Fibroblast of lung (primary cell): ENCODE measurements at places on chromosomes 6 and 20. TPM values are rescaled to one million over a fixed set of nuclear protein-coding genes. Genes with fewer than 3 reads are reported as not detected.

ME1 gene
- 22.1 and 44.3 TPM in 2 replicates for total RNA-seq

KHDC1L gene
- total RNA-seq = not detected in 2 replicates

C6orf15 gene
- not detected in 2 replicates for total RNA-seq

PAX1 gene
- not detected in 2 replicates for total RNA-seq

MATN4 gene
- total RNA-seq = under 0.01 TPM in 2 replicates

ENPP4 gene
- 3.6 and 4.0 TPM in 2 replicates for total RNA-seq

RPS6KA2 gene
- total RNA-seq = 109 and 116 TPM in 2 replicates

DNA sequence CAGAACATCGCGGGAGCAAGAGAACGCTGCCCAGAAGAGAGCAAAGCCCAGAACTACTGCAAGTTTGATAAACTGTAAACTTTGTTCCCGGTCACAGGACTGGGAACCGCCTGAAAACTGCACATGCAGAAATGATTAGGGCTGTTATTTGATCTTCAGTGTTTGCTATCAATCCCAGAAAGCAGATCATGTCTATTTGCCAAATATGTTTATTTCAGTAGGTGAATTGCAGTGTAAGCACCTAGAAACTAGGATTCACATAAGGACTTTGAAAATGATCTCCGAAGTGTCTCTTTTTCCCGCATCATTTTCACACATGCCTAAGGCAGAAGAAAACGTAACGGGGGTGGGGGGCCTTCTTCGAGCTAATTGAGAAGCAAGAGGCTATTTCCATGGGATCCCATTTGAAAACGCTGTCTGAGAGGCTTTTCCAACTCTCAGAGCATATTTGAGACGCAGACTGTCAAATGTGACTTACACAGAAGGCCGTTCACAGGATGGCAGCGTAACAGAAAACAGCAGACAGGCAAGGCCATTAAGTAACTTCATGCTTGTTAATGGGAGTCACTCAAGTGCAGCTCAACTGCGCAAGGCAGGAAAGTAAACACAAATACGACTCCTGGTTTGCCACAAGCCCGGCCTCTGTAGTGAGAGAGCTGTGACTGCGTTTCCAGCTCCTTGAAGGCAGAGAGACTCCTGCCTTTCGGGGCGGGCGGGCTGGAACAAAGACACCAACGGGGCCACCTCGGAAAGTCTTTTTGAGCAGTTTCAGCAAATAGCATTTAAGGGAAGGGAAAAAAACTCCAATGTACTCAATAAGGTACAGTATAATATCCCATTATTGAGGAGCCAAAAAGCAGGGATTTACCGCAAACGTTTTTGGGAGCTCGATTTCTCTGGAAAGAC, 144.7 kb upstream of the ZNF217 start:
- DNase-seq = peak; percentile 90

GRCh38 chr6:105402090-105402938, 568 bp downstream of the PREP start:
- peak; percentile 56 for DNase-seq

DNA sequence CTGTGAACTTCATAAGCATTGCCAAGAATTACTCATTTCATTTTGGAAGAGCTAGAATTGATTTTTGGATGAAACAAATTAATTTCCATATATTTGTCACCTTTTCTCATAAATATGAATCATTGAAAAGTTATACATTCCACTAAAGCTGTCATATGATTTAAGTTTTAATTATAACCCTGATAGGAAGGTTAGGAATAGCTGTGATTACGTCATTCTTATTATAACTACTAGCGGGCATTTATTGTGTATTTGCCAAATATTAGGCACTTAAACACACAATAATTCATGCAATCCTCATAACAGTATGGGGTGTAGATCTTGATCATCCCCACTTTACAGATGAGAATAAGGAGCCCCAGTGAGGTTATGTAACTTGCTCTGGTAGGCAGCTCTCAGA, 77.4 kb upstream of the ENPP5 start:
- no peak for DNase-seq

GRCh38 chr6:30100585-30101443, 12.1 kb downstream of the TRIM31 start:
- DNase-seq = no peak

DNA sequence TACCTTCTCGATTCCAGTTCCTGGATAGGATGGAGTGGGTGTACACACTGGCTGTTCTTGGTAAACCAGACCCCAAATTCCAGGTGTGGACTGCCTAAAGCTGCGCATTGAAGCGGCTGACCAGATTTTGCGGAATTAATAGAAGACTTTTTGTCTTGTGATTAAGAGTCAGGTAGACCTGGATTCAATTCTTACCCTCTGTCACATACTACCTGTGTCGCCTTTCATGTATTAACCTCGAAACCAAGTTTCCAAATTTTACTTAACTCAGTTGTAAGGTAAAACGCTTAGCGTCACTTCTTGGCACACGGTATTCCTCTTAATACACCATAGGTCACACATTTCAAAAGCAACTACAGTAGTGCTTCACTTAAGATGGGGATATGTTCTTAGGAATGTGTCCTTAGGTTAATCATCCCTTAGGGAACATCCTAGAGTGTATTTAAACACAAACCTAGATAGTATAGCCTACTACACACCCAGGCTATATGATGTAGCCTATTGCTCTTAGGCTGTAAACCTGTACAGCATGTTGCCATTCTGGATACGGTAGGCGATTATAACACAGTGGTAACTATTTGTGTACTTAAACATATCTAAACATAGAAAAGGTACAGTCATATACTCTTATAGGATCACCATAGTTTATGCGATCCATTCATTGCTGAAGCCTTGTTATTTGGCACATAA, 733 bp upstream of the GOPC start:
- DNase-seq = no peak

GRCh38 chr6:129263176-129263575, 380.2 kb downstream of the LAMA2 start:
- DNase-seq = no peak

- DNase-seq = no peak
Measured at GRCh38 chr6:27812805-27813492, 99.2 kb downstream of the OR2B2 start.

DNA sequence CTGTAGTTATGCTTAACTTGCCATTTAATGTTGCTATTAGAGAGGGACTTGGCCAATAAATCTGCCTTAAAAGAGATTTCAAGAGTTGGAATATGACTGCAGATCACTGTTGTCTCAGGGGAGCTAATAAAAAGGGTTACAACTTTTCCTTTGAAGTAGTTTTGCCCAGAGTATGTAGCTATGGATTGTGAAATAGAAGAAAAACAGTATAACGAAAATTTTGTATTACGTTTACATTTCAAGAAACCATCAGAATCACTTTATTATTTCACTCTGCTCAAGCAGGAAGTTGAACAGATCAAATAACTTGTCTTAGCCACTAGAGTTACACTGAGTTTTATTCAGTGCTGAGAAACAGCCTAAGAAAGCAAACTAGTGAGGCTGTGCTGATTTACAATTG, 3.0 kb upstream of the ZSCAN26 start:
- no peak for DNase-seq

GRCh38 chr6:16098211-16098610, 30.7 kb upstream of the MYLIP start:
- DNase-seq = no peak
